Stimulated activated CD4-positive, alpha-beta T cell treated with anti-CD3 and anti-CD28 coated beads, Interleukin-2, amount 100 ng/mL, for 24 hours (primary cell): ENCODE measurements at places on chromosomes 12 and 14.

DNA sequence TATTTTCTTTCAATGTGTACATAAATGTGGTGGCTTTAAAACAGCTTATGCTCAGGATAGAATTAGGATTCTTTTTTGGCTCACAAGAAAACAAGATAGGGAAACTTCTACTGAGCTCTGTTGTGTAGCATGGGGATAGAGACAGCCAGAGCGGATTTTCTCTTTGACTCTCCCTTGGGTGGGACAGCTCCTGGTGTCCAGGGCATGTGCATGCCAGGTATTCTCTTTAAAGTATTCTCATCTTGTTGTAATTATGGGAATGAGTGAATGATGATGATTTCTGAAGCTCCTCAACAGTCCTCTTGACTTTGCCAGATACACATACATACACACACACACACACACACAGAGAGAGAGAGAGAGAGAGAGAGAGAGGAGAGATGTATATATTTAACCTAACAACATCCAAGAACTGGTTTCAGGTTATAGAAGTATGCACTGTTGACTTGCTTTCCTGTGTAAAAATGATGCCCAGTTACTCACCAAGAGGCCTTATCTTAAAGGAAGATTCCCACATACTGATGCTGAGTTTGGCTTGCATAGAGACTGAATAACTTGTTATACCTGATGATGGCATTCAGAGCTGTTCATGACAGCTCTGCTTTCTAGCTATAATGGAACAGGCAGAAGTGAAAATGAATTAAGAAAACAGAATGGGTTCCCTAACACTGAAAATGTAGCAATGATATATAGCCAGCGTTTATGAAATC lies 387.5 kb downstream of the EGLN3 start:
- DNase-seq = no peak

DNA sequence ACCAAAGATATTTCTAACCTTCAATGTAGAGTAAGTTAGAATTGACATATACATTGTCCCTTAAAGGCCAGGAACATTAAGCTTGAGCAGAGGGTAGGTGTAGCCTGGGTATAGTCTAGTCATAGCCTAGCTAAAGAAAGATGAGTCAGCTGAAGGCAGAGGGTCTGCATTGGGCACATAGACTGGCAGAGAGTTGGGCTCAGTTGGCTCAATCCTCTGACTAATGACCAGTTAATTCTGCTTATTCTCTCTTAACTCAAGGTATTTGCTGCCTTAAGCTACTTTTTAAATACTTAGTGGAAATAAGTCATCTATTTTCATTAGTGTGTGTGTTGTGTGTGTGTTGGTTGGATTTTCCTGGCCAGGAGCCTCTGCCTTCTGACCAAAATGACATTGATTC lies 467.1 kb downstream of the RAD51B start:
- no peak for DNase-seq

DNA sequence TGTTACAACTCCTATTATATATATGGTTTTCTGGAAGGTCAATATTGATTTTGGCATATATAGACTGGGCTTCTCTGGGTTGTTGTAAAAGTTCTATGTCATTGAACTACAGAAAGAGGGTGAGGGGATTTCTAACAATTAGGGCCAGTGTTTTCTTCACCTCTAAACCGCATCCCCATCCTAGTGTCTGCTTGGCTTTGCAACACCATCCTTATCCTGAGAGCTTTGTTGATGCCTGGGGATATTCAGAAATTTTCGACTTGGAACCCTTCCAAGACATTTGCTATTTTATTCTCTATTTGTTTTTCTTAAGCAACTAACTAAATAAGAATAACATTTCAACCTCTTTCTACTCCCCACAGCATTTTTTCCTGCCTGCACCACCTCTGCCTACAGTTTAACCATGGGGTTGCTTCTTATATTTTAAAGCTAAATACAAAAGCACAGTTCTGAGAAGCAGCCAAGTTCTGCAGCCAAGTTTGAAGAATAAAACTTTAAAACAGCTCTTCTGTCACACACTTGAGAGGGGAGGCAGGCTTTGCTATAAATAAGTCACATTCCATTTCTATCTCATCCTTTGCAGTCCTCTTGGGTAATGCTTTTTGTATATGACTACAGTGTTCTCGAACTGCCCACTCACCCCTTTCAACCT lies 53.4 kb downstream of the RGS6 start:
- DNase-seq = no peak

- DNase-seq = no peak
These were observed 26.7 kb downstream of the MED21 start for GRCh38 chr12:27048822-27049752.

DNA sequence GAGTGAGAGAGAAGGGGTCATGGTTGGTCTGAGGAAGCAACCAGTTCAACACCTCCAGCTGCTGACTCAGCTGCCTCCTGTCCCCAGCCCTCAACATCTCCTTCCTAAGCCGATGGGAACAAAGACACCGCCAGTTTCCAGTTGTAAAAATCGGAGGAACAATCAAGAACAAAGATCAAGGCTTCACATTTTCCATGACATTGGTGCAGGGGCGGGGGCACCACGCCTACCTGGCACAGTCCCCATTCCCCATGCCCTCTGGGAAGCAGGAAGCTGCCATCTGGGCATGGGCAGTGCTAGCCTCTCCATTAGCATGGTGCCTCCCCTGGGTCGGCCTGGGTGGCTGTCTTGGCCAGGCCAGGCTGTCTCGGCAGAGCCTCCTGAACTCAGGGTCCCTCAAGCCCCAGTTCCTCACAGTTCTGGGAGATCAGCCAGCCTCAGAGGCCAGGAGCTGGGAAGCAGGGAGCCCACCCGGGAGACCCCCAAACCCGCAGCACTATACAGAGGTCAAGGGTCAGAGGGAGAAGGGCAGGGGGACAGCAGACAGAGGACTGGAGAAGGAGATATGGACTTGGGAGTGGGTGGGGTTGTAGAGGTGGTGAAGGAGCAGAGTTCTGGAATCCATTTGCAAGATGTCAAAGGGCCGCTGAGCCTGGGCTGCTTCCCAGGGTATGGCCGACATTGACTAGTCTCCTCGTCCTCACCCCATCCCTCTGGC lies 19.6 kb upstream of the TMEM106C start:
- DNase-seq = no peak

- DNase-seq = no peak
These were observed 59.6 kb downstream of the PRKD1 start for GRCh38 chr14:29868000-29868399.
